ENCODE measurements at places on chromosomes 12 and 14. TPM values are rescaled to one million over a fixed set of nuclear protein-coding genes. Genes with fewer than 3 reads are reported as not detected.
A peak's percentile ranks its signal among the peaks of the same experiment; 100 is the strongest.

DNA sequence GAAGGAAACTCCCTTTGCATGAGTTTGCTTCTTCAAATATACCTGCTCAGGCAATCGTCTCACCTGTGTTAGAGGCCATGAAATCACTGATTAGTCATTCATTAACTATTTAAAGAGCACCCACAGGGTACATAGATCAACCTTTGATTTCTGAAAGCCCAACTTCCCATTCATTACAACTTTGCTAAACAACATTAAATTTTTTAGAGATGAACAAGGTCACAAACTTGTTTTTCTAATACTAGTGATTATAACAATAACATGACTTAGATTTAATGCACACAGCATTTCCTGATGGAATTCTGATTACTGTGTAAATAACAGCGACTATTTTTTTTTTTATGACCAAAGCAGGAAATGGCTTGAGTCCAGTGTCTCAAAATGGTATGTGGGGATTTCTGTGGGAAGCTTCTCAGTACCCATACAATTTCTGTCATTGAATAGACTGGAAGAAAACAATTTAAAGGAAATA lies 5.4 kb upstream of the ERO1A start:
- H3K4me3 ChIP-seq: no peak overlapping the region
- no peaks in the 10 kb centered on the region for H3K27me3 ChIP-seq
- H3K36me3 ChIP-seq: no peaks in the 10 kb centered on the region
- H3K27ac ChIP-seq: no peak overlapping the region
- no peaks in the 10 kb centered on the region for H3K4me1 ChIP-seq
- no peak for DNase-seq

DNA sequence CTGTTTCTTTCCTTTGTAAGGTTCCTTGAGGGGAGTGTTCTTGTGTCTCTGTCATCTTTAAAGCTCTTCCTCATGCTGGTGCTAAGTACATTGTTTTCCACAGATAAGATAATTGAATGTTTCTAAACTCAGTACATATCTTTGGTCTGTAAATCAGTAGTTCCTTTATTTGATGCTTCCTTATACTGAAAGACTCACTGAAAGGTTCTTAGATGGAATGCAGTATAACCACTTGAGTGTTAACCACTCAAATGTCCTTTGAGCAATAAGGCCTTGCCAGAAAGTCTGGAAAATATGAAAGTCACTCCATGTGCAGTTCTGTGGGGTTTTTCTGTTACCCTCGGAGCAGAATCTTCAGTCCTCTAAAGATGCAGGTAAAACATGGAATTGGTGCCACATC lies 23.0 kb upstream of the RNU6-8 start:
- H3K4me3 ChIP-seq: no peak overlapping the region
- DNase-seq: no peak

DNA sequence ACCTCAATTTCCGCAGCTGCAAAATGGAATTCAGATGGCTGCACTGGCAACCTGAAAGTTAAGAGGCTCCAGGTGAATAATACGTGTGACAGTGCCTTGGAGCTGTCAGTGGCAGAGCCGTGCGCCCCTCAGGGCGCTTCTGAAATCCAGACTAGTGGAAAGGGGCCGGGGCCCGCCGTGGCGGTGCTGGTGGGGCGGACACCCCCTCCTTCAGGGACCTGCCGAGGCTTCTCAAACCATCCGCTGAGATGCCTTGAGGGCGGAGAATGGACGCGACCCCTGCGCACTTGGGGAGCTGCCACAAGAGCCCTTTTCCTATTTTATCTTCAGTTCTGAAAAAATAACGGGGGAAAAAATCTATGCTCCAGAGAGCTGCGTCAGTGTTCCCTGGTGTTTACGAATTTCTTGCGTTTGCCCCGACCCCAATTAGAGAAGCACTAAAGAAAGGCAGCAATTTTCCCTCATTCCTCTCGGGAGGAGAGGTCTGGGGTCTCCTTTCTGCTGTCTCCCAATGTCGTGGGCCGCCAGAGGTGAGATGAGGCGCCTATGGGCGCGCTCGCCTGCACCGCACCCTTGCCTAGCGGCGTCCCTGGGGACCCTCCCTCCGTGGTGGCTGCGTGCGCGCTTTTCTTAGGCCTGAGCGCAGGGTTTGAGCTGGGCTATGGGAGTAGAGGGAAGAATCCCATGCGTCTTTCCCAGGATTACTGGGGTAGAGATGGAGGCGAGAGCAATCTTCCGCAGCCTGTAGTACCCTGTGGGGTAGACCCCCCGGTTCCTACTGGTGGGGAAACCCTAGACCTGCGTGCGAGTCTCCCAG lies 2.2 kb downstream of the NOS1 start:
- no peak overlapping the region for H3K4me3 ChIP-seq
- H3K36me3 ChIP-seq: no peaks in the 10 kb centered on the region
- DNase-seq: no peak
- H3K4me1 ChIP-seq: no peaks in the 10 kb centered on the region
- no peaks in the 10 kb centered on the region for H3K27me3 ChIP-seq

DNA sequence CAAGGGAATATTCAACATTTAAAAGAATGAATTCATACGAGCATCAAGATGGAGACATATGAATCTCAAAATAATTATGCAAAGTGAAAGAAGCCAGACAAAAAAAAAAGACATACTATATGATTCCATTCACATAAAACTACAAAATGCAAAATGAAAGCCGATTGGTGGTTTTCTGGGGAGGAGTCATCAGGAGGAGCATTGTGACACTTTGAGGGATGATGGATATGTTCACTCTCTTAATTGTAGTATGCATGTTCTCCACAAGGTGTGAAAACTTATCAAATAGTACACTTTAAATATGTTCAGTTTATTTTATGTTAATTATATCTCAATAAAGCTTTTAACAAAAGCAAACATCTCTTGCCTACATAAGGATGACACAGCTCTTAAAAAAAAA lies 13.5 kb downstream of the OLR1 start:
- no peak for DNase-seq
- no peak overlapping the region for H3K27ac ChIP-seq
- no peaks in the 10 kb centered on the region for H3K4me1 ChIP-seq
- H3K36me3 ChIP-seq: no peaks in the 10 kb centered on the region
- no peak overlapping the region for H3K4me3 ChIP-seq
- no peaks in the 10 kb centered on the region for H3K27me3 ChIP-seq

- no peak overlapping the region for H3K4me3 ChIP-seq
- DNase-seq: no peak
- no peak overlapping the region for H3K27ac ChIP-seq
- H3K36me3 ChIP-seq: no peaks in the 10 kb centered on the region
Measured at GRCh38 chr12:79174626-79175025, 310.1 kb downstream of the SYT1 start.

- no peaks in the 10 kb centered on the region for H3K27me3 ChIP-seq
- H3K4me3 ChIP-seq: no peak overlapping the region
- no peaks in the 10 kb centered on the region for H3K36me3 ChIP-seq
- DNase-seq: no peak
Measured at GRCh38 chr14:102579696-102580549, 12.5 kb upstream of the RCOR1 start.

DNA sequence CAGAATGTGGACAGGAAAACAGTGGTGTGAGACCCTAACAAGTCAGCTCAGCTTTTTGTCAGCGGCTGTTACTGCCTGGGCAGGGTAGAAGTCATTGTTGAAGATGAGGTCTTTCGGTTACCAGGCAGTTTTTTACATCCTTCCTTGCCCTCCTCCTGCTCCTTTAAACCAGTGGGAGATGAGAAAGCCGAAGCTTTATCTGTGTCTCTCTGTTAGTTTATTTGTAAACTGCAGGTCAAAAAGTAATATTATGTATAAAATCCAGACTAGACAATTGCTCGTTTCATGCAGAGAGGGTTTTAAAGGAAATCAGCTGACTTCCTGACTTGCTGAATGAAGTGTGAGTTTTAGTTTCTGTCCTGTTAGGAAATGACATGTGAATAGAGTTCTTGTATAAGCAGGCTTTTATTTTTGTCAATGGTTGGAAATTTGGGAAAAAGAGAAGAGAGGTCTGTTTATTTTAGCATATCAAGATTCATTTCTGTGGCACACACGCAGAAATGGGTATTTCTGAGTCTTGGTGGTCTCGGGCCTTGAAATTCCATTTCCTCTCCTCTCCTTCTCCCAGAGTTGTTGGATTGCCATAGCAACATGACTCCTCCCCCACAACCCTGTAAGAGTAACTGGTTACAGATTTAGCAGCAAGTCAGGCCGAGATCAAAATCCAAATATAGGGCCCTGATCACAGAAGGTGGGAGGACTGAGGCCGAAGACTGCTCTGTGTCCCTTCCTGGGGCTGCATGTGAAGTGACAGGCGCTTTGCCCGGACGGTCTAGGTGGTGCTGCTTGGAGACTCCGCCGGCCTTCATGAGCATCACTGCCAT lies 60.8 kb downstream of the SAMD4A start:
- no peak overlapping the region for H3K4me3 ChIP-seq
- H3K36me3 ChIP-seq: no peaks in the 10 kb centered on the region
- H3K27me3 ChIP-seq: no peaks in the 10 kb centered on the region
- H3K27ac ChIP-seq: peak overlapping the region; percentile 14
- H3K4me1 ChIP-seq: peaks cover 5% of the 10 kb centered on the region

GRCh38 chr14:103141117-103141796 lies 18.0 kb downstream of the TNFAIP2 start:
- no peaks in the 10 kb centered on the region for H3K4me1 ChIP-seq
- peak; percentile 35 for DNase-seq
- H3K4me3 ChIP-seq: no peak overlapping the region
- no peak overlapping the region for H3K27ac ChIP-seq
- no peaks in the 10 kb centered on the region for H3K36me3 ChIP-seq

- no peaks in the 10 kb centered on the region for H3K36me3 ChIP-seq
- no peak overlapping the region for H3K4me3 ChIP-seq
- H3K4me1 ChIP-seq: no peaks in the 10 kb centered on the region
- no peaks in the 10 kb centered on the region for H3K27me3 ChIP-seq
- DNase-seq: no peak
Measured at GRCh38 chr14:24072436-24072835, 1.1 kb downstream of the CPNE6 start.

GRCh38 chr12:12796171-12796570 lies 10.7 kb downstream of the APOLD1 start:
- no peak overlapping the region for H3K4me3 ChIP-seq
- H3K4me1 ChIP-seq: no peaks in the 10 kb centered on the region
- no peak overlapping the region for H3K27ac ChIP-seq
- H3K27me3 ChIP-seq: no peaks in the 10 kb centered on the region

DNA sequence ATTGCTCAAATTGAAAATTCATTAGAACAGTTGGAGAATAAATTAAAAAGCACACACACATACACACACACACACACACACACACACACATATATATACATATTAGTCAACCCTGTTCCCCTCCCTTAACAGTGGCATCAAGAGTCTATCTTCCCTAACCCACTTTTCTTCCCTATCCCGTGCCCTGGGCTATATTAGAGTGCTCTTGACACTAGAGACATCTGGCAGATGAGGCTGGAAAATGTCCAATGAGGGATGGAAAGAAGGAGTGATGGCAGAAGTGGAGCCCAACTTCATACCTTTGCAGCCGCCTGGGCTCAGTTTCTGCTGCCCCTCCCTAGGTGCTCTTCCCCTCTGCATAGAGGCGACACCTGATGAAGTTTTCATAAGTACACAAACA lies 172.4 kb upstream of the NUDT4 start:
- H3K27ac ChIP-seq: no peak overlapping the region
- DNase-seq: no peak
- H3K27me3 ChIP-seq: no peaks in the 10 kb centered on the region
- H3K4me1 ChIP-seq: no peaks in the 10 kb centered on the region
- no peak overlapping the region for H3K4me3 ChIP-seq

- no peaks in the 10 kb centered on the region for H3K4me1 ChIP-seq
- no peaks in the 10 kb centered on the region for H3K36me3 ChIP-seq
- no peak overlapping the region for H3K4me3 ChIP-seq
- no peaks in the 10 kb centered on the region for H3K27me3 ChIP-seq
- H3K27ac ChIP-seq: no peak overlapping the region
- no peak for DNase-seq
Measured at GRCh38 chr12:27382171-27382795, 49.6 kb downstream of the BMAL2 start.

DNA sequence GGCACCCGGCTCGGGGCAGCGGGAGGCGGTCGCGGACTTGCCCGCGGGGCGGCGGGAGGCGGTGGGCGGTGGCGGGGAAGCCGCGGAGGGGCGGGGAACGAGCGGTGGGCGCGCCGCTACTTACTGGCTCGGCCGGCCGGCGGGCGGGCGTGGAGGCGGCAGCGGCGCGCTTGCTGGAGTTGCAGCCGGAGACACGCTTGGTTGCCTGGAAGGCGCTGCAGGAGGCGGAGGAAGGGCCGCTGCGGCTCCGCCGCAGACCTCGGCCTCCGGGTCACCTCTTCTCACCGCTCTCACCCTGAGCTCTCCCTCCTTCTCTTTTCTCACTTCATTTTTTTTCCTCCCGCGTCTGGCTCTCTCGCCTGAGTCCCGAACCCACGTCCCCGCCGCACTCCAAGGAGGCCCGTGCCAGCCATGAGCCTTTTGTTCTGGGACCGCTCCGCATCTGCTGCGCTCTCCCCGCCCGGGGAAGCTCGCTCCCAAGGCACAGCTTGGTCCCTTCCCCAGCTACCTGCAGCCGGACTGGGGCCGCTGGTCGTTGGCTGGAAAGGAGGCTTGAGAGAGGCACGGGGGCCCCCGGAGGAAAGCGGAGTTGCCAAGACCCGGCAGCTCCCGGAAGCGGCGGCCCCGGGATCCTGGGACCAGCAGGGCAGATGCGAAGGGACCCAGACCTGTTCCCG lies 592 bp upstream of the KCNK10 start:
- no peak for DNase-seq
- H3K27ac ChIP-seq: no peak overlapping the region
- no peaks in the 10 kb centered on the region for H3K36me3 ChIP-seq
- H3K27me3 ChIP-seq: no peaks in the 10 kb centered on the region

DNA sequence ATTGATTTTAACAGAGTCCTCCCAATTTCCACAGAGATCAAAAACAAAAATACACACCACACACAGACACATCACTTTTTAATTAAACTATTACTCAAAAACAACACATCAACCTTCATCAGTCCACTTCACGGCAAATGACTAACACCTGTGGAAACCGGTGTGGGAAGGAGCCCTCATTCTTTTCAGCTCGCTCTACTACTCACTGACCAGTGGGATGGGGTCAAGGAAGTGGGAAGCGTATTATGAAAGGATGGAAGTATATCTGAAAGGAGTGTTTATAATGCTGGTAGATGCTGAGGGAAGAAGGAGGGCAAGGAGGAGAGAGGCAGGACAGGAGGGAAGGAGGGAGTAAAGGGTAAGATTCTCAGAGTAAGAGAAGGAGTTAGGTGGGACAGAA lies 156.5 kb downstream of the EPS8 start:
- DNase-seq: no peak
- H3K36me3 ChIP-seq: no peaks in the 10 kb centered on the region
- no peak overlapping the region for H3K4me3 ChIP-seq
- no peaks in the 10 kb centered on the region for H3K27me3 ChIP-seq
- H3K4me1 ChIP-seq: peaks cover 15% of the 10 kb centered on the region

- no peaks in the 10 kb centered on the region for H3K36me3 ChIP-seq
- DNase-seq: peak; percentile 98
- peaks cover 37% of the 10 kb centered on the region for H3K4me1 ChIP-seq
- no peak overlapping the region for H3K4me3 ChIP-seq
- H3K27me3 ChIP-seq: no peaks in the 10 kb centered on the region
- peak overlapping the region; percentile 18 for H3K27ac ChIP-seq
Measured at GRCh38 chr14:35336494-35337268, 44.5 kb downstream of the PSMA6 start.

- H3K4me1 ChIP-seq: peaks cover 13% of the 10 kb centered on the region
- H3K4me3 ChIP-seq: no peak overlapping the region
- H3K27ac ChIP-seq: no peak overlapping the region
- H3K36me3 ChIP-seq: no peaks in the 10 kb centered on the region
Measured at GRCh38 chr14:103633391-103633790, 4.4 kb downstream of the KLC1 start.

IGFBP6 gene
- 78.9 TPM for polyA plus RNA-seq

OR4K5 gene
- not detected for polyA plus RNA-seq

GMFB gene
- 18.6 TPM for polyA plus RNA-seq

CCDC85C gene
- 6.7 TPM for polyA plus RNA-seq

GDF3 gene
- polyA plus RNA-seq: 0.75 TPM

ATL1 gene
- 11.8 TPM for polyA plus RNA-seq

CBLN3 gene
- 5.8 TPM for polyA plus RNA-seq

Measured in ovary (tissue), 10 donors.